Pancreas (tissue), 10 donors: ENCODE measurements at places on chromosomes 12 and 14.
A peak's percentile ranks its signal among the peaks of the same experiment; 100 is the strongest.

- DNase-seq: peak; percentile 70
These were observed 62.2 kb downstream of the TSPAN11 start for GRCh38 chr12:30988646-30989286.

DNA sequence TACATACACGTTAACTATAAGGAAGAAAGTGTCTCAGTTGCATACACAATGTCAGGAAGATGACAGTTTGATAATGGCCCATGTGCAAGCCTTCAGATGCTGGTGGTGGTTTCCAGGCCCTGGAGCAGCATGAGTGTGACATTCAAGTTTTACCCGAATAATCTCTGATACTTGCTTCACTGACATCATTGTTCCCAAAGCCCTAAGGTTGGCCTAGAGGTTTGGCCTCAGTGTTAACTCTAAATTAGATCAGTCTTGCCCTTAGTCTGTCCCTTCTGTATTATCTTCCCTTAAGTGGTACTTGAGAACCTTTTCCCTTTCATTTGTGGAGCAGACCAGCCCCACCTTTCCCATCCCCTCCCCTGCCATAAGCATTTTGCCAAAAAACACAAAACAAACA lies 24.0 kb upstream of the PDE1B start:
- DNase-seq: no peak

DNA sequence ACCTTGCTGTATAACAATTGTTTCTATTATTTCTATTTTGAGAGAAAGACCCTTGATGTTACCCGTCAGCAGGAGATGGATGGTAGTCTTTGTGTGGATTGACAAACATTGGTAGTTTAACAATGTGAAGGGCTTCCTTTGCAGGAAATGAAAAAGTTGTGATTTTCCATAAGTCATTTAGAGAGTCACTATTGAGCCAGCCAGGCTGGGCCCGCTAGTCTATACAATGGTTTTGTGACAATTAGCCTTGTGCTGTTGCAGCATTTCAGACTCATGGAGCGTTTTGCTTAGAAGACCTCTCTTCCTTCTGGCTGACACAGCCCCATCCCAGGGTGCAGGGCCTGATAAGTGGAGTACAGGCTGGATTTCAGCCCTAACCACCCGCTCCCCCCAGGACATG lies 18.3 kb upstream of the SLC38A2 start:
- no peak for DNase-seq

DNA sequence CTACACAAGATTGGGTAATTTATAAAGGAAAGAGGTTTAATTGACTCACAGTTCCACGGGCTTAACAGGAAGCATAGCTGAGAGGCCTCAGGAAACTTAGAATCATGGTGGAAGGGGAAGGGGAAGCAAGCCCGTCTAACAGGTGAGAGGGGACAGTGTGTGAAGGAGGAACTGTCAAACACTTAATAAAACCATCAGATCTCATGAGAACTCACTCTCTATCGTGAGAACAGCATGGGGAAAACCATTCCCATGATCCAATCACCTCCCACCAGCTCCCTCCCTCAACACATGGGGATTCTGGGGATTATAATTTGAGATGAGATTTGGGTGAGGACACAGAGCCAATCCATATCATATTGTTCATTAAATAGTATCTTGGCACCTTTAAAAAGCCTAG lies 56.1 kb downstream of the EPS8 start:
- DNase-seq: no peak

GRCh38 chr12:73863546-73863945 lies 674.1 kb upstream of the ATXN7L3B start:
- no peak for DNase-seq

DNA sequence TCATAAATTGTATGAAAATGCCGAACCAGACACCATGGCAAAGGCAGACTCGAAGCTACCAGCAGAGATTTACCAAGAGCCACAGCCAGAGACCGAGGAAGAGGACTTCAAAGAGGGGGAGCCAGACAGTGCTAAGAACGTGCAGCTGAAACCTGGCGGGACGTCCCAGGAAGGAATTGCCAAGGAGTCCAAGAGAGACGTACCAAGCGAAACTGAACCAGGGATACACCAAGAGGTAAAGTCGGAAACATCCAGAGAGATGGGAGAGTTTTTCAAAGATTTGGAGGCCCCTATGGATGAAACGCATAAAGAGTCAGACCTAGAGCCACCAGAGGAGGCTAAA lies 294 bp downstream of the SAMD15 start:
- no peak for DNase-seq

- peak; percentile 23 for DNase-seq
These were observed 14.1 kb downstream of the TRMT61A start for GRCh38 chr14:103543140-103543539.

DNA sequence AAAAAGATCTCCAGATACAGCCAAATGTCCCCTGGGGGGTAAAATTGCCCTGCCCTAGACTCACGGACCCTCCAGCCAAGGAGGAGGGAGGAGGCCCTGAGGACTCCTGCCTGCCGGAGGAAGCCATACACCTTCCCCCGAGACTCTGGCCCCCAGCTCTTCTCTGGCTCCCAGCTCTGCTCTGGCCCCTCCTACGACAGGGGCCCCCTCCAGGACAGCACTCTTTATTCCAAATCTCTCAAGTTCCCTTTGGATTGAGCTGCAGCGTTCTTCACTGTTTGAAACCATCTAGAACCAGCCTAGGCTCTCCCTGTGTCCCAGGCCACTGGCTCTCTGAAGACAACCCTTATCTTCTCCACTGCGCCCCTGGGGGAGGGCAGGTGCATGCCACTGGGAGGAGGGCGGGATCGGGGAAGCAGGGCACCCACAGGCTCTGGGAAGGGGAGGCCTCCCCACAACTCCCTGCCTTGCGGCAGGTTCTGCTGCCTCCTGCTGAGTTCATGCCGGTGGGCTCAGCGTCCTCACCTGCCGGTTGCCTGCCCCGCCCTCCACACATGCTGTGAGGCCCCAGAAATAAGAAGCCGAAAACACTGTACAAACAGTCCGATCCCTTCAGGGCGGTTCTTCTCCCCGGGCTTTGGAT lies 112.7 kb downstream of the DICER1 start:
- DNase-seq: peak; percentile 26

- DNase-seq: no peak
These were observed 35.3 kb downstream of the KICS2 start for GRCh38 chr12:64186789-64187188.

- DNase-seq: no peak
These were observed 8.6 kb downstream of the ACADS start for GRCh38 chr12:120734210-120734609.

GRCh38 chr12:108567406-108568337 lies 5.3 kb downstream of the ISCU start:
- DNase-seq: no peak

GRCh38 chr14:103232831-103233319 lies 101.2 kb upstream of the EIF5 start:
- no peak for DNase-seq

DNA sequence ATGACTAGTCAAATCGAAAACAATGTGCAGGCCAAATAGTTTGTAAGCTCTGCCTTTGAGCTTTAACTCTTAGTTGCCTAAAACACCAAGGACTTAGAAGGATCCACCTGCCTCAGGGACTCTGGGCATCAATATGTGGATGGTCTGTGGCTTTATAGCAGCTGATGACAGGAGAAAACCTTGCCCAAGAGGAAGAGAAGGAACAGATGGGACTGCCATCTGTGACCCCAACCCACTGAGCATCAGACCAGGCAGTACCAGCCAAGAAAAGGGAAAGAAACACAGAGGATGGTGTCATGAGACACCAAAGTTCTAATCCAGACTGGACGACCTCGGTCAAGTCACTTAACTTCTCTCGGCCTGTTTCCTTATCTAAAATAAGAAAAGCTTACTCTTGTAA lies 12.7 kb downstream of the TGFB3 start:
- DNase-seq: no peak

GRCh38 chr14:103133210-103134140 lies 10.2 kb downstream of the TNFAIP2 start:
- DNase-seq: no peak

DNA sequence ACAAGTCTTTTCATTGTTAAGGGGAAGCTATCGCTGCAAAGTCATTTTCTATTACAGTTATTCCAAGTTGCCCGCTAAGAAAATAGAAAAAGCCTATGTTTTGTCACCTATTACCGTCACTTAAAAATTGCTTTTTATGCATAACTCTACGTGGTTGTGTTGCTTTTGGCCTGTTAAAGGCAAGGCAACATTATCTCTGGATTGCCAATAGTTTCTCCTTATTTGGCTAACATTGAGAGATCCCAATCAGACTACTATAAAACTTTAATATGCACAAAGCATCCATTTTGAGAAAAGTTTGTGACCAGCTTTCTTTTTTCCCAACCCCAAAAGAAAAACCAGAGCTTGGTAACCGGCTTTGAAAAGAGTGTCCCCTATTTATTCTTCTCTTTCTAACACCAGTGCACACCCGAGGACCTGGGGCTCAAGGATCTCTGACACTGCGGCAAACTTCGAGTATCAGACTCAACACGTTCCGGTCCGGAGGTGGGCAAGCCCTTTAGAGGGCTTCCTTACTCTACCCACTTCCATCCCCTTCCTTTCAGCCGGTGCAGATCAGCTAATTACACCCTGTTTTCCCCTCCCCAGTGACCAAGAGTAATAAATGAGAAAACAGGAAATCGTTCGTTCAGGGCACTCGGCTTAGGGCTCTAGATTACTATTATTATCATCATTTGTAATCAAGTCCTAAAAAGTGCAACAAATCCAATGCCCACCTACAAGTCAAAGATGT lies 1.2 kb downstream of the PPP1R12A start:
- no peak for DNase-seq

GRCh38 chr12:7134396-7135166 lies 4.4 kb downstream of the CLSTN3 start:
- DNase-seq: no peak

DNA sequence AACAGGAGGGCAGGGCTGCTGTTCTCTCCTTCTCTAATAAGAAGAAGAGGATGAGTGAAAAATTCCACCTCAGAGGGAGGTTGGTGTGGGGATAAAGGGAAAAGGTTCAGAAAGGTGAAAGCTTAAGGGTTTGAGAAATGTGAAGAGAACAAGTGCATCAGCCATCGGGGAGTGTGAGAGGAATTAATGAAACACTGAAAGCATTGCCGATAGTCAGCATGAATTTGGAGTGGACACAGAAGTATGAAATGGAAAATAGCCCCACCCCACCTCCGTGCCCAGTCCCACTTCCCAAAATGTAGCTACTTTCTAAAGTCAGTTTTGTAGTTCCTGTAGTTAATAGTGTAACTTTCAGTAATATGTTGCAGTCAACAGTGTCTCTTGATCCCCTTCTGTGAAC lies 33.4 kb downstream of the DIP2B start:
- no peak for DNase-seq

GRCh38 chr12:48883305-48884161 lies 17.9 kb upstream of the RND1 start:
- no peak for DNase-seq

- DNase-seq: no peak
These were observed 9.7 kb downstream of the PACS2 start for GRCh38 chr14:105324080-105324778.

- DNase-seq: no peak
These were observed 127.6 kb downstream of the C12orf42 start for GRCh38 chr12:103368167-103368566.

DNA sequence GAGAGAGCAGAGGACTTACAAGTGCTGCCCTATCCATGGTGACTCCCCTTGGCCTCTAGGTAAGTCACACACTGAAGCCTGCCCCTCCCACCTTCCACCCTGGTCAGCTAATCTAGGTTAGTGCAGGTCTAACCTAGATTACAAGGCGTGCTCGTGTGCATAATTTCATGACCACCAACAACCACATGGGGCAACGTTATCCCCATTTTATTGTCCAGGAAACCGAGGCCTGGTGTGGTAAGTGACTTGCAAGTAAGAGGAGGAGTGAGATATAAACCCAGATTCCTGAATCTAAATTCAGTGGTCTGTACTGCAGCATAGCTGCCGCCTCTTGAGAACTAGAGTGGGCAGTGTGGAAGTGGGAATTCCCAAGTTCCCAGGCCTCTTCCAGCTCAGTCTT lies 171.1 kb downstream of the DAD1 start:
- DNase-seq: no peak

GRCh38 chr12:124157406-124157805 lies 137.5 kb upstream of the RFLNA start:
- no peak for DNase-seq

DNA sequence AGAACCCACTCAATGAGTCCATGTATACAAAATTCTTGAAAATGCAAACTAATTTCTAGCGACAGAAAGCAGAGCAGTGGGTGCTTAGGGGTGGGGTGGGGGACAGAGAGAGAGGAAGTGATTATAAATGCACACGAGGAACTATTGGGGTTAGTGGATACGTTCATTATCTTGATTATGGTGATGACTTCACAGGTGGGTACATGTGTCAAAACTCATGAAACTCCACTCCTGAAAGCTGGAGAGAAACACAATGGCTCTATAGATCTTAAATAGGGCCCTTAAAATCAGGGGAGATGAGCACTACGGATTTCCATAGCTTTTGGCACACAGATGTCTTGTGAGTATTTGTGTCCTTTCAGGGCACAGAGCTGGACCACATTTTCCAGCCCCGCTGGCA lies 59.9 kb downstream of the STON2 start:
- no peak for DNase-seq

DNA sequence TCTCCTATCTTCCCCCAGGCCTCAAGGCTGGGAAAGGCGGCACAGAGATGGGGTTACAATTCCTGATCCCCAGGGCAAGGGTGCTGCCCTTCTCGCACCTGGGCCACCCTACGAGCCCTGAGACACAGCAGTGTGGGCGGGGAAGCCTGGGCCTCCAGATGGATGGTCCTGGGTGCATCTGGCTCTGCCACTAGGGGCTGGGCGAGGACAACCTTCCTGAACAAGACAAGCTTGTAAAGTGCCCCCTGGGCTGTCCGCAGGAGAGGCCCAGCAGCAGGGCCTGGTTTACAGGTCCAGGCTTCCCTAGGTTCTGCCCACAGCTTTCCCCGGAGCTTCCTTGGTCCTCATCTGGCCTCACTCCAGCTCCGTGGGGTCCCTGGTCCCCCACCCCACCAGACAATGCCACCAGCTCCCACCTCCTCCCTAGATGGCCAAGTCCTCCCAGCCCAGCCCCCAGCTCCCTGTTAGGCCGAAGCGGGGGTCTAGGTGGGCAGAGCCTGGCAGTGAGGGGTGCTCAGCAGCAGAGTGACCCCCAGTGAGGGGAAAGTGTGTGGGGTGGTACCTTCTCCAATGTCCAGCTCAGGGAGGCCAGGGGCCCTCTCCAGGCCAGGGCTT lies 8.9 kb downstream of the ARL6IP4 start:
- no peak for DNase-seq

GRCh38 chr12:72330301-72330700 lies 58.1 kb downstream of the TRHDE start:
- DNase-seq: no peak

- no peak for DNase-seq
These were observed 69.2 kb upstream of the LTA4H start for GRCh38 chr12:96104566-96104965.

- DNase-seq: no peak
These were observed 46.9 kb downstream of the ZDHHC17 start for GRCh38 chr12:76810671-76811419.
